ENCODE measurements at places on chromosomes 4 and X.

DNA sequence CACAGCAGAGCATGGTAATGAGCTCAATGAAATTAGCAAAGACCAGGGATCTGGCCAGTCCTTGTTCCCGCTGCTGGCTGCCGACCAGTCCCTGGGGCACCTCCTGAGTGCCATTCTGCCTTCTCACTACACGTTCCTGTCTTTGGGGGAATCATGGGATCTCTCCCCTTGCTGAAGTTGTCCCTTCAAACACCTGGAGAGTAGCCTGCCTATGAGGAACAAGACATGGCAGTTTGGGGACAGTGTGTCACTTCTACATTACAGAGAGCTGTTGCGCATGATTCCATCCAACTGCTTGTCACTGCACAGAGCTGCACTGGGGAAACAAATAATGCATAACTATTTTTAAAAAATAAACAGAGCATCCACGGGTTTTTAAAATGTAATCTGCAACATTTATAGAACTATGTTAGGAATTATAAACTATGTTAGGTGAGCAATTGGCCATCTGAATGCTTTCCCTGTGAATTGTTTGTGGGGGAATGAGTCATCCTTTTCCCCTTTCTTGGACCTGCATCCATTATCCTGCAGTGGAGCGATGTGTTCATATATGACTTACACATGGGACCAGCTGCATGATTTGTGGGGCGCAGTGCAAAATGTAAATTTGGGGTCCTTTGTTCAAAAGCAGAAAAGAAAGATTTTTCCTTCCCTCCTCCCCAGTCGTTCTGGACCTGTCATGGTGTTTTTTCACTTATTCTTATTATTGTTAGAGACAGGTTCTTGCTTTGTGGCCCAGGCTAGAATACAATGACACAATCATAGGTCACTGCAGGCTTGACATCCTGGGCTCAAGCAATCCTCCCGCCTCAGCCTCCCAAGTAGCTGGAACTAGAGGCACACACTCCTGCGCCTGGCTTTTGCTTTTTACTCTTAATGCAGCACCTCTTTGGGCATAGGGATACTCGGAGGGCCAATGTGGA lies 115.0 kb upstream of the TBL1X start:
- DNase-seq, result no peak

GRCh38 chr4:53618321-53618720 lies 27.0 kb upstream of the LNX1 start:
- DNase-seq, result no peak

DNA sequence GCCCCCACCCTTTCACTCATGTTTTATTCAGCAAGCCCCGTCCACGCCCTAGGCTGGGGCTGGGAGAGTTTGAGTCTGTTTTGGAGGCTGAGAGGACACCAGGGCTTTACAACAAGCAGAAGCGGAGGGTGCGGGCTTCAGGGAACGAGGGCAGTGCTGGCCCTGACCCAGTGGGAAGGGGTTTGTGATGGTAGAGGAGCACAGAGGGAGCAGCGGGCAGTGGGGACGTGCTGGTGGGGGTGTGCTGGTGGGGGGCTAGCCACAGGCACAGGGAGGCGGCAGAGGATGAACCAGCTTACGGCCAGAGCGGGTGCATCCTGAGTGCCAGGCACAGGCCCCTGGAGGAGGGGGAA lies 26.4 kb downstream of the NSG1 start:
- DNase-seq, result no peak

GRCh38 chr4:126267689-126268088 lies 952.9 kb downstream of the FAT4 start:
- DNase-seq, result no peak

DNA sequence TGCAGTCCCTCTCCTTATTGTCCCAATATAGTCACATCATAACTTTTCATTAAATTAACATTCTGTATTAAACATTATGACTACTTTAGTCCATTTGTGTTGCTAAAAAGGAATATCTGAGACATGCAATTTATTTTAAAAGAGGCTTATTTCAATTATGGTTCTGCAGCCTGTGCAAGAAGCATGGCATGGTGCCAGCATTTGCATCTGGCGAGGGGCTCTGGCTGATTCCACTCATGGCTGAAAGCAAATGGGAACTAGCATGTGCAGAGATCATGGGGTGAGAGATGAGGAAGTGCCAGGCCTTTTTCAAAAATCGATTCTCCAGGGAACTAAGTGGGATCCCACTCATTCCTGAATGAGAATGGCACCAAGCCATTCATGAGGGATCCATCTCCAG lies 476.3 kb upstream of the RPS6KA3 start:
- no peak for DNase-seq

- DNase-seq, result no peak
Observed at GRCh38 chr4:67499799-67500198, 45.5 kb downstream of the CENPC start.

DNA sequence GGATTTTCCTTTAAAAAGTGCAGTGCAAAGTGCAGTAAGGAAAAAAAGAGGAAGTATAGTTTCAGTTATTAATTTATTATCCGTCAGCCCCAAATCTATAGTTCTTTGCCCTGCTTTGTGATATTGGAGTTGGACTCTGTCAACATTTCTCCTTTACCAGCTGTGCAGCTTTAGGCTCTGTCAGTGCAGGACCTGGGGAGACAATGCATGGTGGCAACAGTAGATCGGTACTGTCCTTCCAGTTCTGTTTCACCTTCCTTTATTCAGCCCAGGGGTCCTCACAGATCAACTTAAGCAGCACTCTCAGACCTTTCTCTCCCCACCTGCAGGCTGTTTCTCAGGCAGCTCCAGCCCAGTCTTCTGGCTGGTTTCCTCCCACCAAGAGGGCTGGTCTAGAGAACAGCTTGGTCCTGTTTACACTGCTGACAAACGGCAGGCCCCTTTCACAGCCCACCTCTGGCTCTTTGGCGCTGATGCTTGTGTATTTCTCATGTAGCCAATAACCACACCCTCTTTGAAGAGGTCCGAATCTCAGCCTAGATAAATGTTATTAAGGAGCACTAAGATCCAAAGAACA lies 71.6 kb downstream of the MCUB start:
- DNase-seq, result no peak

- no peak for DNase-seq
Observed at GRCh38 chr4:159495515-159496236, 392.8 kb downstream of the RAPGEF2 start.

DNA sequence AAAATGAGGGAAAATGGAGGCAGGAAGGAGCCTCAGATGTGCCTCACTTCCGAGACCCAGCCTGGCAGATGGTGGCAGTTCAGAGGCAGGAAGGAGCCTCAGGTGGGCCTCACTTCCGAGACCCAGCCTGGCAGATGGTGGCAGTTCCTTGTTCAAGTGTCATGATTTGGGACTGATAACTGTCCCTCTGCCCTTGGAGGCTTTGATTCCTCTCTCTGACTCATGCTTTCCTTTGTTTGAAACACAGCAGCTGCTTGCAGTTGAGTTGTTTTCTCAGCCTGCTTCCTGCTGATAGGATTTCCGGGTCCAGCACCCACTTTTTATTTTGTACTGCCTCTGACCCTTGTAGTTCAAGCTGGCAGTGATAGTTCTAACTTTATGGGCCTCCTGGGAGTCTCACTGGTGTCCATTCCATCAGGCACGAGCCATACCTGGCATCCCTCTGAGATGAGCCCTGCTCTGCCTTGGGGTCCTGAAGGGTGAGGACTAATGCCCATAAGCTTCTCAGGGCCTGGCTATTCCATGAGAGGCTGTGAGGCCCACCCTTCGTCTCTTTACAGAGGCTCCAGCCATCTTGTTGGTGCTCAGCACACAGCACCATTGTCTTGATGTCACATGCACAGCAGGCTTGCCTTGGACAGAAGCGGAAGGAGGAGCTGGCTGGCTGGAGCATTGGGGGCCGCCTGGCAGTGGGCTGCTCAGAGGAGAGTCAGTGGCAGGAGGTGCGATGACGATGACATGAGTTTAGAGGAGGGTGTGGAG lies 13.0 kb downstream of the RGS12 start:
- DNase-seq, result no peak

DNA sequence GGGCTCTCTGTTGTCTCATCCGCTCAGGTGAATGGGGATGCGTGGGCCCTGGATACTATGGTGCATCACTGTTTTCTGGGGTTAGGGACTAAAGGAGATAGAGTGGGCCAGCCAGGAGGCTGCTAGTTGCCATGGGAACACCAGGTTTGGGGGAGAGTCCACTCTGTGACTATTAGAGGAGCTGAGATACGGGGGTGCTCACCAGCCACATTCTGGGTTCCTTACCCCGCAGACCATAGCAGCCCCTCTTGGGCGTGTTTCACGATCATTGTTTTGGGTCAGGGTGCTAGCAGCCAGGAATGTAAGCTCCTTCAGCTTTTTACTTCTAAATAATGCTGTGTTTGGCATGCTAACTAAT lies 4.6 kb downstream of the EFNB1 start:
- no peak for DNase-seq
